ENCODE measurements at places on chromosomes 4 and X.

GRCh38 chrX:68584221-68584620 is 63.2 kb upstream of the STARD8 start:
- no peak for DNase-seq

GRCh38 chr4:82519072-82519471 is 42.7 kb downstream of the TMEM150C start:
- DNase-seq: no peak

DNA sequence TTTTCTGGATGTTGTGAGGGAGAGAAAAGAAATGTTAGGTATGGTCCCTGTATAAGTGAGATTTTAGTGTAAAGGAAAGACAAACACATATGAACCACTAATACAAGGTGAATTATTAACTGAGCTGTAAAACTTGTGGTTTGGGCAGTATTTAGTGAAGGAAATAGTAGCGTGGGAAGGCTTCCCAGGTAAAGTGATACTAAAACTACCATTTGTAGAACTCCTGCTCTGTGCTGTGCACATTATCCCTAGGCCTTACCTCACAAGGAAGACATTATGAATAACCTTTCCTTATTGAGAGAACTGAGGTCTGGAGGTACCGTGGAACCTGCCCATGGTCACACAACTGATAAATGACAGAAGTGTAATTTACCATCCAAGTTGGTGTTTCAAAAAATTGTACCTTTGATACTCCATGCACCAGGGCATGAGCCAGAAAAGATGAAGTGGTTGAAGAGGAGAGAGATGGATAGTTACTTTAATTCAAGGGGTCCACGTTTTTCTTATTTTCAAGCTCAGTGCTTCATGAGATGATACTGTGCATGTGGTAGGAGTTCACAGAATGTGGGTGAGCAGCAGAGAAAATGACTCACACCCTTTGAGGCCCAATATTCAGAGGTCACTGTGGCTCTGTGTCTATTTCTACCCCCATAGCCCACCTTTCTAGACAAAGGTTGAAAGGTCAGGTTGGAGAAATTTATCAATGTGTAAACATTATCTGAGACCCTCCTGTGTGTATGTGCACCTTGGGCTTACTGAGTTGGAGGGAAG is 2.6 kb upstream of the VSIG4 start:
- DNase-seq: no peak

GRCh38 chr4:79757600-79757999 is 315.4 kb downstream of the ANTXR2 start:
- no peak for DNase-seq

DNA sequence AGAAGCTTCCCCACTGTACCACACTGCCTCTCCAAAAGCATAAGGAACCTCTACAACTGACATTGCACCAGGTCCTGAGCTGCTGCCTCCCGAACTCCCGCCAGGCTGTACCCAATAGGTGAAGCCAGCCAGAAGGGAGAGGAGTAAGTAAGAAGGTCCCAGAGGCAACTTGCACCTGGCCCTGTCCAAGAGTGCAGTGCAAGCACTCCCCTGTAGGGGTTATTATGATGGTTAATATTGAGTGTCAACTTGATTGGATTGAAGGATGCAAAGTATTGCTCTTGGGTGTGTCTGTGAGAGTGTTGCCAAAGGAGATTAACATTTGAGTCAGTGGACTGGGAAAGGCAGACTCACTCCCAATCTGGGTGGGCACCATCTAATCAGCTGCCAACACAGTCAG is 879.3 kb upstream of the SLIT2 start:
- no peak for DNase-seq

- DNase-seq: no peak
Observed at GRCh38 chr4:159551281-159551680, 448.4 kb downstream of the RAPGEF2 start.

GRCh38 chr4:108628411-108628810 is 8.0 kb downstream of the RPL34 start:
- no peak for DNase-seq

GRCh38 chr4:124594945-124595344 is 117.6 kb downstream of the ANKRD50 start:
- DNase-seq: no peak

GRCh38 chrX:12946838-12947544 is 27.9 kb upstream of the TMSB4X start:
- DNase-seq: peak; percentile 73

GRCh38 chr4:125594056-125594602 is 279.4 kb downstream of the FAT4 start:
- no peak for DNase-seq

- no peak for DNase-seq
Observed at GRCh38 chr4:122606364-122607043, 14.4 kb downstream of the IL21 start.

GRCh38 chr4:4599481-4600275 is 57.8 kb upstream of the STX18 start:
- no peak for DNase-seq

DNA sequence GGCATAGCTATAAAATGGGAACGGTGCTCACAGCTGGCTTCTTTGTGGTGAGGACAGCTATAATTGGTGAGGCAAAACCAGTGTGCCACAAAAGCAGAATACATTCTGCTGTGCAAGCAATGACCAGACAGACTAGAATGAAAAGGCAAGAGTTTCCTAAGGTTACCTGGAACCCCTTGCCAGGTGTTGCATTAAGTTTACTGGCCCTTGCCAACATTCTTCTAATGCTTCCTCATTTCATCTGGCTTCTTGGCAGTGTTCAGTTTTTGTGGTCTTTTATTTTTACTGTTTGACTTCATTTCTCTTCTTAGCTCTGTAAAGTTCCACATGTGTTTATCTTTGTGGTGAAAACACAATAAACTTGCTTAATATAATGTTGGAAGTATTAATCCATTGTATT is 131.4 kb downstream of the PTTG2 start:
- peak; percentile 20 for DNase-seq

DNA sequence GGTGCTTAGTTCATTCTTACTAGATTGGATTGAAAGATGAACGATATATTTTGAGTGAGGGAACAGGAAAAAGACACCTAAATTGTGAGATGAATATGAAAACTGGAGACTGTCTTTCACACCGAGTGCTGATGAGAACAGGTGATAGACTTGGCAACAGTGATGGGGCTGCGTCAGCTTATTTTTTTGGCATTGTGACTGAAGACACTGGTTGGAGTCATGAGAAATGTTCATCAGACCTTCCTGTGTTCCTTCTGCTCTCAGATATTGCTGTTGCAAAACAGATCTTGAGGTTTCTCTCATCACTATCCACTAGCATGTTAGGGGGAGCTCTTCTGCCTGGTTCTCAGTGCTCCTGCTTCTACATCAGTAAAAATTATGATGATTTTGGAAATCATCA is 124.2 kb upstream of the KCNIP4 start:
- no peak for DNase-seq

- DNase-seq: no peak
Observed at GRCh38 chrX:100830143-100830542, 10.0 kb downstream of the CSTF2 start.

DNA sequence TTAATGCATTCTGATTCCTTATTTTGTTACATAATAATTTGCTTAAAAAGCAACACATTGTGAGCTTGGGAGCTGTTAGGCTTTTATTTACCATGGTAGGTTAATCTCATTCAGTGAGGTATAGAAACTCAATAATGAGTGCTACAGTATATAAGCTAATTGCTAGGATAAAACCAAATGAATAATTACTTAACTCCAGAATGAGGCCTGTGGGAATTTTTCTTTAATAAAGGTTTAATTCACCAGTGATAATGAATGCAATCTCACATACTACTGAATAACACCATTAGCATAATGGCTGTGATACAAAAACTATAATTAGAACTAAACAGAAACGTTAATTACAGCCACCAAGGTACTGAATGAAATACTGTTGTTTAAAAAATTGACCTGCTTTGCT is 326.3 kb downstream of the IQCM start:
- DNase-seq: no peak

GRCh38 chr4:100539706-100540105 is 21.9 kb upstream of the EMCN start:
- DNase-seq: no peak

GRCh38 chrX:100944601-100945000 is 15.9 kb upstream of the XKRX start:
- DNase-seq: no peak

GRCh38 chr4:113790478-113790877 is 28.9 kb upstream of the CAMK2D start:
- DNase-seq: no peak

DNA sequence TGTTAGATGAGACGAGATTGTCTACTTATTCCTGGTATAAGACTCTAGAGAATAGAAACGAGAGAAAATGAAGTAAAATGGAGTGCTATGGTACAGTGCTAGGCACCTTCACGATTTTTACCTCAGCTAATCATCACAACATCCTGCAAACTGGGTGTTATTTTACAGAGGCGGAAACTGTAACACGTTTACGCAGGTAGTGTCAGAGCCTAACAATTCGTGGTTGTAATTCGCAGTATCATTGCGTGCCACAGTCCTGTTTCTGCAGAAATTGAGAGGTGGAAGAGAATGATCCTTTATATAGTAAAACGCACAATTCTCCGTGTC is 383 bp upstream of the TBC1D19 start:
- no peak for DNase-seq

- DNase-seq: no peak
Observed at GRCh38 chr4:186146458-186146857, 42.0 kb downstream of the FAM149A start.

GRCh38 chr4:74793757-74794381 is 454 bp downstream of the BTC start:
- DNase-seq: no peak

GRCh38 chrX:77442728-77443127 is 4.5 kb upstream of the FGF16 start:
- DNase-seq: peak; percentile 44

- peak; percentile 55 for DNase-seq
Observed at GRCh38 chr4:48651914-48652313, 128.2 kb downstream of the FRYL start.

Data from GM04504 (cell line).